ENCODE measurements at places on chromosomes 5 and 9.

- H3K36me3 ChIP-seq, result no peaks in the 10 kb centered on the region
- H3K27ac ChIP-seq, result peak overlapping the region; percentile 18
- peaks cover 15% of the 10 kb centered on the region for H3K4me1 ChIP-seq
- peak overlapping the region; percentile 89 for H3K4me3 ChIP-seq
- no peak for DNase-seq
Observed at GRCh38 chr5:129904667-129905472, 605 bp downstream of the CHSY3 start.

- DNase-seq, result no peak
- H3K27me3 ChIP-seq, result no peaks in the 10 kb centered on the region
- H3K36me3 ChIP-seq, result no peaks in the 10 kb centered on the region
Observed at GRCh38 chr5:44887722-44888121, 79.0 kb downstream of the MRPS30 start.

GRCh38 chr9:684054-684890 lies 157.2 kb upstream of the DMRT1 start:
- peak; percentile 81 for DNase-seq
- no peaks in the 10 kb centered on the region for H3K27me3 ChIP-seq

DNA sequence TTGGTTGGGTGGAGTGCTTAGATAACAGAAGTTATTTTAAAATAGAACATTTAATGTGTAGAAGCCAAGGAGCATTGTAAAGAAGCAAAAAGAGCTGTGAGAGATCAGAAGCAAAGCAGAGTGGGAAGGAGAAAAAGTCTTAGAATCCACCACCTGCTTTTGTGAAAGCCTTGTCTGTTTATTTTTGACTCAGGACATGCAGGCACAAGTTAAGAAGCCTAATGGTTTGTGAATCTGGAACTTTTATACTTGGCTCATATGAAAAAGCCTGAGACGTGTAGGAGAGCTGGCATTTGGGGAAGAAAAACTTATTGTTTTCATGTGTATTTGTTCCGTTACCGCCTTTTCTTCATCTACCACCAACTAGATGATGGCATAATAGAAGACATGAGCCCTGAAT lies 38.5 kb upstream of the ITGA2 start:
- no peaks in the 10 kb centered on the region for H3K36me3 ChIP-seq
- no peak for DNase-seq
- H3K4me1 ChIP-seq, result peaks cover 30% of the 10 kb centered on the region
- H3K27me3 ChIP-seq, result no peaks in the 10 kb centered on the region

- no peak overlapping the region for H3K4me3 ChIP-seq
- peaks cover 18% of the 10 kb centered on the region for H3K4me1 ChIP-seq
- H3K27me3 ChIP-seq, result no peaks in the 10 kb centered on the region
- no peaks in the 10 kb centered on the region for H3K36me3 ChIP-seq
- no peak overlapping the region for H3K27ac ChIP-seq
Observed at GRCh38 chr5:169950333-169950732, 30.0 kb downstream of the INSYN2B start.

- H3K27me3 ChIP-seq, result no peaks in the 10 kb centered on the region
- peaks cover 8% of the 10 kb centered on the region for H3K4me1 ChIP-seq
- H3K4me3 ChIP-seq, result no peak overlapping the region
- no peak for DNase-seq
Observed at GRCh38 chr9:100131216-100131615, 32.2 kb downstream of the INVS start.

GRCh38 chr5:148725675-148726074 lies 71.3 kb upstream of the HTR4 start:
- H3K4me1 ChIP-seq, result no peaks in the 10 kb centered on the region
- DNase-seq, result no peak
- peaks cover 4% of the 10 kb centered on the region for H3K27me3 ChIP-seq
- no peaks in the 10 kb centered on the region for H3K36me3 ChIP-seq

DNA sequence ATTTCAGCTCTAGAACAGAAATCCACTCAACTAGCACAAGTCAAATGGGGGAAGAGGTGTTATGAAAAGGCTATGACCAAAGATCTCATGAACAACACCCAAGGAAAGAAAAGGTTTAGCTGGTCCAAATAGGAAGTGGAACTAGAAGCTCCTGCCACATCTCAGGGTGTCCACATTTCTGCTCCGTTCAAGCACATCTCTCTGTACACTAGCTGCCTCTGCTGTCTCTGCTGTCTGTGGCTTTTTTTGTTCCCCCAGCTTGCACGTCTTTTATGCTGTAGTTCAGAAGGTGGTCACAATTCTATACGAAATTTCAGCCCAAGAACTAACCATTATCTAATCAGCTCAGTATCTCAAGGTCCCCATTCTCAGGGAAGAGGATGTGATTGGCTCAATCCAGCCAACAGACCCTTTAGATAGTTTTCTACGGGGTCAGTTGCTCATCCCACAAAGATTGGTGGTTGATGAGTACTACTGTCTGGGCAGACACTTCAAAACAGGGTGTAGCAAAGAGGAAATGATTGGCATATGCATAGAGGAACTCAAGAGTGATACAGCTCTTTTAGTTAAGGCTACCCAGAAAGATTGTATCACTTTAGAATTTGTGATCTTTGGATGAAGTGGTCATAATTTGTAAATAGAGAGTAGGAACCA lies 44.0 kb downstream of the FANCC start:
- H3K27ac ChIP-seq, result no peak overlapping the region
- H3K36me3 ChIP-seq, result no peaks in the 10 kb centered on the region
- DNase-seq, result no peak

GRCh38 chr9:115469841-115470240 lies 351.9 kb upstream of the TNC start:
- H3K36me3 ChIP-seq, result no peaks in the 10 kb centered on the region
- DNase-seq, result no peak
- H3K4me1 ChIP-seq, result no peaks in the 10 kb centered on the region

DNA sequence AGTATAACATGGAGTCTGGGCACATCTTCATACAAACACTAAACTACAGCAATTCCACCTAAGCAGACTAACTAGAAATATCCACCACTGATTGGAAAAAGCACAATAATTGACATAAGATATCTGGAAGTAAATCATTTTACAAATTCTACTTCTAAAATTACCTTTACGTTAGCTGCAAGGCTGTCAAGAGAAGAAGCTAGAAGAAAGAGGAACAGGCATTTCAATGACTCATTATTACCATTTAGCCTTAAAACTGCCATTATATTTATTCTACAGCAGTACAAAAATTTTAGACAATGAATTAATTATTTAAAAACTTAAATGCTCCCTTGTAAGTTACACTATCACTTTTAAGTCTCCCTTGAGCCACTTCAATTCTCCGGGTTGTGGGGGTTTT lies 43.4 kb upstream of the PLPP6 start:
- H3K36me3 ChIP-seq, result no peaks in the 10 kb centered on the region
- H3K4me1 ChIP-seq, result peaks cover 4% of the 10 kb centered on the region
- no peak overlapping the region for H3K27ac ChIP-seq
- no peak for DNase-seq
- no peak overlapping the region for H3K4me3 ChIP-seq
- H3K27me3 ChIP-seq, result peaks cover 1% of the 10 kb centered on the region

DNA sequence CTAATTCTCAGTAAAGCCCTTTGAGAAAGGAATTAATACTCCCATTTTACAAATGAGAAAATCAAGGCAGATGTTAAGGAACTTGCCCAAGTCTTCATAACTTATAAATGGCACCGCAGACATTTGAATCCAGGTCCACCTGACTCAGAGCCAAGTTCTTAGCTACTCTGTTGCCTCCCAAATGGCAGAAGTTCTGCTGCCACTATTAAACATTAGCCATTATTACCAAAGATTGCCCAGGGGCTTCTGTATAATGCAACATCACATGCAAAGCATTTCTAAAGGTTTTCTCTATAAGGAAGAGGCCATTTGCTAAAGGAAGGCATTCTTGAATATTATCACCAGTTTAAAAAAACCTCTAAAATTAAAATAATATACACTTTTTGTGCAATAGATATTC lies 28.3 kb downstream of the TPD52L3 start:
- H3K27me3 ChIP-seq, result no peaks in the 10 kb centered on the region
- H3K4me3 ChIP-seq, result no peak overlapping the region
- DNase-seq, result no peak
- H3K36me3 ChIP-seq, result no peaks in the 10 kb centered on the region
- no peak overlapping the region for H3K27ac ChIP-seq

DNA sequence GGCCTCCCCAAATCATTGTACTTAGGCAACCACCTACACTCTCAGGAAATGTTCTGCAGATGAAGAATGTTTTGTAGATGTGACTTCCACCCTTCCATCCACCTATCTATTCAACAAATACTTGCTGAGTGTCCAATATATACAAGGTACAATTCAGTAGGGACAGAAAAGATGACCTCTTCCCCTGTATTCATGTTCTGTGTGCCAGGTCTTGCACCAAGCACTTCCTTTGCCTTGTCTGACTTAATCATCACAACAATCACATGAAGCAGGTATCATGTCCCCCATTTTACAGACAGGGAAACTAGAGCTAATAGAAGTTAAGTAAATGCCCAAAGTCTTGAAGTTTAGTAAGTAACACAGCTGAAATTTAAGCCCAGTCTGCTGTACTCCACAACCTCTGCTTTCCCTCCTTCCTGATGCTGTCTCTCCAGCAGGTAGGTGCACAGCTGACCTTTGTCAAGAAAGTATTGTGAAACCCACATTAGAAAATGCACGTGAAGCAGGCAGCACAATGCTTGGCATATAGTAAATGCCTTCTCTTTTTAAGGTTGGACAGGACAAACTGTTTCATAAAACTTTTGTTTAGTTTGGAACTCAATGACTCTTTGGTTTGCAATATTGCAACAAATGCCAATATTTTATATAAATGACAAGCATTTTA lies 296.5 kb downstream of the DEPDC1B start:
- DNase-seq, result no peak
- no peaks in the 10 kb centered on the region for H3K27me3 ChIP-seq
- H3K4me1 ChIP-seq, result no peaks in the 10 kb centered on the region
- H3K4me3 ChIP-seq, result no peak overlapping the region

DNA sequence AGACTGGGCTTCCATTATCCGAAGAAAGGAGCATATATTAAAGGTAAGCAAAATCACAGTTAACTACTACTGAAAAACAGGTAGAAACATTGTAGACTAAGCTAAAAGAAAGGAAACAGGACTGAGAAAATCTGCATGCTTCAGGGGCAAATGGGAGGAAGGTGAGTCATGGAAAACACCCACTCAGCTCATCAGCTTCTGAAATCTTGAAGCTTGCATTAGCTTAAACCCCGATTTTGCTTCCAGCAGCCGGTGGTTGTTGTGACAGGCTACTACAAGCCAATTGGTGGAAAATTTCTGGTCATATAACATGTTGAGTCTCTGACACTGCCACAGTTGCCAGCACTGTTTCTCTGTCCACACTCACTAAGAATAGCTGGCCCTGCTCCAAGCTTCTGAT lies 179.6 kb upstream of the PUM3 start:
- no peak for DNase-seq
- H3K27me3 ChIP-seq, result no peaks in the 10 kb centered on the region
- no peak overlapping the region for H3K4me3 ChIP-seq
- H3K27ac ChIP-seq, result no peak overlapping the region
- H3K36me3 ChIP-seq, result no peaks in the 10 kb centered on the region

Measured in endothelial cell of umbilical vein (primary cell).